Kidney (tissue), 22 donors: ENCODE measurements at places on chromosomes 3 and 15.

DNA sequence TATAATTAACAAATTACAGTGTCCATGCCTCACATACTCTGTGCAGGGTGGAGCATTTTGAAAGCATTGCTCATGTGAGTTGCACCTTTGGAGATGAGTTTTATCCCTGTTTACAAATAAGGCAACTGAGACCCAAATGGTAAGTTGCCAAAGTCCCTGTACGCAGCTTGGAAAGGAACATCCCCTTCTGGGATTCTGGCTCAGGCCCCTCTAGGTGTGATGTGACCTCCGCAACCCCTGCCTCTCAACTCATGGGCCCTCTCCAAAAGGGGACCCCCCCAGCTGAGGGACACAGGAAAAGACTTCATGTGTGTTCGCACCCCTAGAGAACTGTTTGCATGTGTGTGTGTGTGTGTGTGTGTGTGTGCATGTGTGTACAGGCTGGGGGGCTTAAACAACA, 25.3 kb downstream of the PRR20G start:
- no peak for DNase-seq

- no peak for DNase-seq
These were observed 19.3 kb downstream of the LSAMP start for GRCh38 chr3:116426036-116426435.

DNA sequence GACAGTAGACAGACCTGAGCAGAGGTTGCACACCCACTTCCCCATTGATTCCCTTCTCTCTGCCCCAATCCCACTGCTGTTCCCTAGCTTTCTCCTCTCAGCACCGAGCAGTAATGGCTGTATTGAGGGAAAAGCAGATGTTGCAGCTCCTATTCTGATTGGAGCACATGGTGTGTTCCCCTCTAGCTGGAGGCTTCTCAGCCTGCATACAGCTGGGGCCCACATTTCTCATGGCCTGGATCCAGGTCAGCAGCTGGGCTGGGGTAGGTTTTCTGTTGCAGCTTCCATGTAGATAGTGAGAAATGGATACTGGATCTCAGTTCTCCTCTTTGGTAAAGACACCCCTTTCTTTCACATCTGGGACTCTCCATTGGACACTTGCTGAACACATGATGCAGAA, 50.1 kb downstream of the RYR3 start:
- peak; percentile 60 for DNase-seq

GRCh38 chr3:51386159-51386851, 1.2 kb downstream of the MANF start:
- DNase-seq = no peak

- DNase-seq = no peak
These were observed 19.7 kb downstream of the NIPA1 start for GRCh38 chr15:22806156-22806555.

- DNase-seq = no peak
These were observed 67.4 kb downstream of the XXYLT1 start for GRCh38 chr3:195203606-195204005.

- DNase-seq = no peak
These were observed 2.6 kb downstream of the CD276 start for GRCh38 chr15:73686781-73687256.
